Heart right ventricle (tissue), 16 donors: ENCODE measurements at places on chromosomes 6 and 20. TPM values are rescaled to one million over a fixed set of nuclear protein-coding genes. Genes with fewer than 3 reads are reported as not detected.

GRCh38 chr6:81233990-81234389 is 518.5 kb downstream of the TENT5A start:
- no peaks in the 10 kb centered on the region for H3K36me3 ChIP-seq
- H3K27me3 ChIP-seq, result no peaks in the 10 kb centered on the region
- H3K4me1 ChIP-seq, result no peaks in the 10 kb centered on the region
- DNase-seq, result no peak
- no peak overlapping the region for H3K4me3 ChIP-seq

DNA sequence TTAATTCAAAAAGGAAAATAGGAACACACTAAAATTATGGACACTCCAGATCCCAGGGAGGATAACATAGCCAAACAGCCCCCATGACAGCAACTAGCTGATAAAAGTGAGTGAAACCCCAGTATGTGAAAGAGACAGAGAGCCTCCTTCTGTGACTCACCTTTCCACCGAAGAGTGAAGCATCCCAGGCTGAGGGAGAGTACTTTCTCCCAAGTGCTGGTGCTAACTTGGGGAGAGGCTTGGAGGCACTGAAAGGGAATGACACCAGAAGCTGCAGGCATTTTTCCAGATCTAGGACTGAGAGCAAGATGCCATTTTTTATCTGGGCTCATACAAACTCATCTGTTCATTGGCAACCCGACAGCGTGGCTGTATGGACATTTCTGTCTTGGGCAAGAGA is 339.8 kb downstream of the HTR1B start:
- no peaks in the 10 kb centered on the region for H3K4me1 ChIP-seq
- no peak overlapping the region for H3K4me3 ChIP-seq
- no peak overlapping the region for H3K27ac ChIP-seq
- no peaks in the 10 kb centered on the region for H3K27me3 ChIP-seq

Gene ANKS1A
- total RNA-seq, result 32.1 TPM

Gene TRIM31
- not detected for total RNA-seq

Gene GRIK2
- total RNA-seq, result 1.1 TPM

- no peaks in the 10 kb centered on the region for H3K36me3 ChIP-seq
- no peaks in the 10 kb centered on the region for H3K27me3 ChIP-seq
- peaks cover 13% of the 10 kb centered on the region for H3K4me1 ChIP-seq
- H3K4me3 ChIP-seq, result no peak overlapping the region
- DNase-seq, result no peak
These were observed 119.4 kb upstream of the ASF1A start for GRCh38 chr6:118774581-118774980.

Gene MDFI
- 2.2 TPM for total RNA-seq

- no peak overlapping the region for H3K27ac ChIP-seq
- H3K36me3 ChIP-seq, result no peaks in the 10 kb centered on the region
- no peaks in the 10 kb centered on the region for H3K4me1 ChIP-seq
- H3K4me3 ChIP-seq, result no peak overlapping the region
- no peak for DNase-seq
These were observed 162.3 kb downstream of the MRPL14 start for GRCh38 chr6:43964659-43965570.

- no peak for DNase-seq
- H3K27ac ChIP-seq, result no peak overlapping the region
- no peaks in the 10 kb centered on the region for H3K36me3 ChIP-seq
- H3K27me3 ChIP-seq, result no peaks in the 10 kb centered on the region
These were observed 87.6 kb downstream of the MYLK4 start for GRCh38 chr6:2663123-2663522.

- no peak overlapping the region for H3K4me3 ChIP-seq
- DNase-seq, result no peak
- H3K27me3 ChIP-seq, result no peaks in the 10 kb centered on the region
- H3K27ac ChIP-seq, result no peak overlapping the region
- peaks cover 21% of the 10 kb centered on the region for H3K4me1 ChIP-seq
- H3K36me3 ChIP-seq, result no peaks in the 10 kb centered on the region
These were observed 285.2 kb downstream of the UST start for GRCh38 chr6:149031859-149032598.

Gene PTK6
- total RNA-seq, result 0.06 TPM

DNA sequence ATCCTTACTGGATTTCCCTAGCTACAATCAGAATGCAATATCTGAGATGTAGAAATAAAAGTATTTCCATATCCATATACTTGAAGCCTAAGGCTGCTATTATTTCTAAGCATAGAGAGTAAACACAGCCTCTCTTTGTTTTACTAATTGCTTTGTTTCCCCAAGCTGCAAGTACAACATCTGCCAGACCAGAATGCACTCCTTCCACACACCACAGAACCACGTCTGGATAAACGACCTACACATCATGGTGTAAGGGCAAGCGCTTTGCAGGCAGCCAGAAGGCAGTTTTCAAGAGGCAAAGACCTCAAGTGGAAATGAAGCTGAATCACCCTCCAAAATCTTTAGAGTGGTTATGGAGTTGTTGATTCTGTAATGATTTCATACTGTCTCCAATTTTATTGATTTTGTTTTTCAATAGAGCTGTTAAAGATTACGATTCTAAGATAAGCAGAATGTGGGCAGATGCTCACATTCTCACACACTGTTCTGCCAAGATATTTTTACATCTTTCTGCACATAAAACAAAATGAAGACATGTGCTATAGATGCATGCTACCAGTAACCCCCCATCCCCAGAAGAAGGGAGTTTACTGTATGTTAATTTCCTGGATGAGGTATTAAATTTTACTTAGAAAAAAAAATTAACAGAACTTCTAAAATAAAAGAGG is 88.8 kb downstream of the THEMIS start:
- peaks cover 7% of the 10 kb centered on the region for H3K27me3 ChIP-seq
- no peaks in the 10 kb centered on the region for H3K36me3 ChIP-seq
- no peaks in the 10 kb centered on the region for H3K4me1 ChIP-seq

GRCh38 chr6:148578489-148578814 is 168.4 kb upstream of the UST start:
- H3K27me3 ChIP-seq, result peaks cover 11% of the 10 kb centered on the region
- no peaks in the 10 kb centered on the region for H3K36me3 ChIP-seq
- no peak overlapping the region for H3K4me3 ChIP-seq
- no peak overlapping the region for H3K27ac ChIP-seq
- DNase-seq, result no peak

- no peaks in the 10 kb centered on the region for H3K36me3 ChIP-seq
- no peaks in the 10 kb centered on the region for H3K27me3 ChIP-seq
These were observed at the start of gene LY6G5C for GRCh38 chr6:31680226-31681134. TSS of gene LY6G5C (minus strand) at chr6:31681067. CDS start at chr6:31680373, 694 bp downstream.

- no peaks in the 10 kb centered on the region for H3K36me3 ChIP-seq
- H3K27me3 ChIP-seq, result peaks cover 4% of the 10 kb centered on the region
- no peak for DNase-seq
- H3K27ac ChIP-seq, result no peak overlapping the region
- H3K4me1 ChIP-seq, result peaks cover 6% of the 10 kb centered on the region
These were observed 45.1 kb upstream of the EEF1A1 start for GRCh38 chr6:73565767-73566485.

GRCh38 chr20:33284284-33284683 is 1.3 kb downstream of the BPIFB1 start:
- H3K36me3 ChIP-seq, result no peaks in the 10 kb centered on the region
- H3K27ac ChIP-seq, result no peak overlapping the region
- DNase-seq, result no peak
- H3K27me3 ChIP-seq, result peaks cover 4% of the 10 kb centered on the region
- no peak overlapping the region for H3K4me3 ChIP-seq

Gene RAB32
- total RNA-seq, result 14.5 TPM

Gene CST5
- total RNA-seq, result not detected

- H3K27me3 ChIP-seq, result no peaks in the 10 kb centered on the region
- H3K27ac ChIP-seq, result no peak overlapping the region
- H3K36me3 ChIP-seq, result no peaks in the 10 kb centered on the region
- no peak for DNase-seq
- no peaks in the 10 kb centered on the region for H3K4me1 ChIP-seq
These were observed 1001.1 kb upstream of the GJE1 start for GRCh38 chr6:141131616-141132015.

DNA sequence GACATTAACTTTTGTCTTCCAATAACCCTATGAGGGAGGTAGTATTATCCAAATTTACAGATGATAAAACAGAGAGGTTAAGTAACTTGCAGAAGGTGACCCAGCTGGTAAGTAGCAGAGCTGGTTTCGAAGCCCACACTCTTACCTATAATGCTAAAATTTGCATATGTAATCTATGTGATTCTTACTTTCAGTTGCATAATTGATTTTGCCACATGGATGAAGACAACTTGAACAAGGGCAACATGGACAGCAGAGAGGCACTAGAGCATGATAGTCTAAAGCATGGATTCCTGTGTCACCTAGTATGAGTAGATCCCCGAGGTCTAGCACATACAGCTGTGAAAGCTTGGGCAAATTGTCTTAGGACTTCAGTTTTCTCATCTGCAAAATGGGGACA is 117.6 kb upstream of the DTNBP1 start:
- H3K36me3 ChIP-seq, result no peaks in the 10 kb centered on the region
- H3K27ac ChIP-seq, result no peak overlapping the region
- no peaks in the 10 kb centered on the region for H3K27me3 ChIP-seq
- H3K4me3 ChIP-seq, result no peak overlapping the region
- no peaks in the 10 kb centered on the region for H3K4me1 ChIP-seq

DNA sequence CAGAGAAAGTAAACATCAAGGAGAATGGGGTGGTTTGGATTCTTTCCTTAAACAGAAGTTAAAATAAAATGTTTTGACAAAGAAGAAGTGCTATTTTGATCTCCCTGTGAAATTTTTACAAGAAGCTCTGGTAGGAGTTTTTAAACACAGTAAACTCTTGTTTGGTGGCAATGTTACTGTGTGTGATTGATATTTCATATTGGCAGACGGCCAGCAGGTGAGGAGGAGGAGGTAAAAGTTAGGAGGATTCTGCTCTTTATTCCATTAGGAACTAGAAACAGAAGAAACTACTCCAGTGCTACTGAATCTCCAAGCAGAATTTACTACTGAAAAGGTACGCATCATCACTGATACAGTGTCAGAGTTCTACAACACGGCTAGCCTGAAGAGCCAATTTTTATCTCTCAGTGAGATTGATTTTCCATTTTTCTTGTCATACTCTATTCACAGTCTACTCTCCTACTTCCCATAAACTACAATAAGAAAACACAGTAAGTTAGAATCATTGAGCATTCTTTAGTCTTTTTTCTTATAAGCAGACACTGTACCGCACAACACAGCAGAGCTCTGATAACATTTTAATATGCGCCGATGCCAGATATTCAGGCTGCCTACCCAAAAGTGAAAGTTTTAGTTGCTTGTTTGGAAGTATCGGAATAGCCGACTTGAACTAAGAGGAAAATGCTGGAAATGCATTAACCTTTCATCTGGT is 21.2 kb upstream of the AFDN start:
- no peak for DNase-seq
- no peak overlapping the region for H3K4me3 ChIP-seq
- no peaks in the 10 kb centered on the region for H3K36me3 ChIP-seq
- H3K27me3 ChIP-seq, result no peaks in the 10 kb centered on the region
- H3K4me1 ChIP-seq, result no peaks in the 10 kb centered on the region
- H3K27ac ChIP-seq, result no peak overlapping the region

Gene FGD2
- 9.2 TPM for total RNA-seq

- H3K36me3 ChIP-seq, result no peaks in the 10 kb centered on the region
- H3K27ac ChIP-seq, result no peak overlapping the region
- no peak for DNase-seq
These were observed 130.1 kb upstream of the DOK5 start for GRCh38 chr20:54345301-54345724.

Gene CST4
- not detected for total RNA-seq

DNA sequence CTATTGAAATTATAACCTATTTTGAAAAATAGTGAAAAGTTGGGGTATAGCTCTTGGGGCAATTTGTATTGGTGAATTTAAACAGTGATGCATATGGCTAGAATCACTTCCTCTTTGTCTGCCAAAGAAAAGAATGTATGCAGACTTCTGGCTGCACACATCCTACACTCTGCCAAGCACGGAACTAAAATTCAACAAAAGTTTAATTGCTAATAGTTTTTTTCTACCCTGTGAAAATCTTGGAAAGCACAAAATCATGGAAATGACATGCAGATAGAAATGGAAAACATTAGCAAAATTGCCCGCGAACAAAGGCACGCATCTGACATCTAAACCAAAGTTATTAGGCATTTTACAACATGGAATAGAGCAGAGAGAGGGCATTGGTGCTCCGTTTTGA is 106.4 kb upstream of the PDE10A start:
- no peak for DNase-seq
- no peaks in the 10 kb centered on the region for H3K4me1 ChIP-seq
- H3K4me3 ChIP-seq, result no peak overlapping the region
- H3K27ac ChIP-seq, result peak overlapping the region; percentile 52
- no peaks in the 10 kb centered on the region for H3K27me3 ChIP-seq
- no peaks in the 10 kb centered on the region for H3K36me3 ChIP-seq

Gene HEY2
- 44.0 TPM for total RNA-seq

DNA sequence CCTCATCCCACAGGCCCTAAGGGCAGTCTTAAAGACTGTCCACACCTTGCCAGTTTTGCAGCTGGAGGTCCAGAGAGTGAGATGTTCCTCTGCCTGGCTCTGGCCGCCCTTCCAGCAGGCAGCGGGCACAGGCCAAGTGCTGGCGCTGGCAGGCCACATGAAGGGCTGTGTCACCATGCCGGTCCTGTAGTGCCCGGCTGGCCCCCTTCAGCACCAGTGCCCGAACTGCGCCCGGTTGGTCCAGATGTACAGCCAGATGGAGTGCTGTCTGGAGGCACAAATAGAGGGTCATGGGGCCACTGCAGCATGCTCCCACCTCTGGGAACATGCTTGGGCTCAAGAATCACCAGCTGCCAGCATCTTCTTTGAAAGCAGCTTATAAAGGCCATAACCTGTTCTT is 3.8 kb downstream of the NFKBIE start:
- no peaks in the 10 kb centered on the region for H3K27me3 ChIP-seq
- no peak overlapping the region for H3K27ac ChIP-seq
- peaks cover 30% of the 10 kb centered on the region for H3K4me1 ChIP-seq
- no peak overlapping the region for H3K4me3 ChIP-seq

DNA sequence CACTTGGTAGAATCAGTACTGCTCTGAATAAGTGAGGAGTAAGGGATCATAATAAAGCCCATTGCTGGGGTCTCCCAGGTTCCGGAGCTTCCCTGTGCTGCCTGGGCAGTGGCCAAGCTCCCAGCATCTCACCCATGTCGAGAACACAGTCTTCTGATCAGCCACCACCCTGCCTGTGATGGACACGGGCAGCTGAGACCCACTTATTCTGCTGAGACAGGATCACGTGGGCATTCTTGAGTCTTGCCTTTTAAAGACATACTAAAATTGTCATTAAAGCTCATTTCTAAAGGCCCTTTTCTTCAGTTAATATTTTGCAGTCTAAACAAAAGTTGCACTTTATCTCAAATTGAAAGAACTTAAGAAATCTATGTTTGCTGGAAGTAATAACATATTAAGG is 42.7 kb upstream of the SLC22A2 start:
- no peaks in the 10 kb centered on the region for H3K36me3 ChIP-seq
- no peaks in the 10 kb centered on the region for H3K27me3 ChIP-seq
- H3K4me3 ChIP-seq, result no peak overlapping the region
- DNase-seq, result no peak
- H3K4me1 ChIP-seq, result peaks cover 4% of the 10 kb centered on the region
- no peak overlapping the region for H3K27ac ChIP-seq

Gene NRSN1
- not detected for total RNA-seq
